ENCODE measurements at places on chromosomes 2 and 18.
A peak's percentile ranks its signal among the peaks of the same experiment; 100 is the strongest.

- no peak for DNase-seq
Measured at GRCh38 chr18:55185391-55185790, 226.1 kb upstream of the CCDC68 start.

- no peak for DNase-seq
Measured at GRCh38 chr18:35507623-35508022, 9.9 kb upstream of the INO80C start.

DNA sequence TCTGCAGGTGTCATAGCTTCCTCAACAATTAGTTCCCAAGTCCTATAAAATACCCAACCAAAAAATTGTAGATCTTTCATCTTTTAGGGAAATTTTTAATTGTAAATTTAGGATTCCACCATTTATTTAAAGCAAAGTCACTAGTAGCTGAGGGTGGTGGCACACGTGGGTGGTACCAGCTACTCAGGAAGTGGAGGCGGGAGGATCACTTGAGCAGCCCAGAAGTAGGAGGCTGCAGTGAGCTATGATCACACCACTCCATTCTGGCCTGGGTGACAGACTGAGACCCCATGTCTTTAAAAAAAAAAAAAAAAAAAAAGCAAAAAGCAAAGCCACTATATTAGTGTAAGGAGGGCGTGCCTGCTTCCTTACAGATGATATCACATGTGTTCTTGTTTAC, 60.3 kb upstream of the GREB1L start:
- DNase-seq: no peak

GRCh38 chr2:72036173-72036545, 111.5 kb downstream of the CYP26B1 start:
- DNase-seq: no peak

DNA sequence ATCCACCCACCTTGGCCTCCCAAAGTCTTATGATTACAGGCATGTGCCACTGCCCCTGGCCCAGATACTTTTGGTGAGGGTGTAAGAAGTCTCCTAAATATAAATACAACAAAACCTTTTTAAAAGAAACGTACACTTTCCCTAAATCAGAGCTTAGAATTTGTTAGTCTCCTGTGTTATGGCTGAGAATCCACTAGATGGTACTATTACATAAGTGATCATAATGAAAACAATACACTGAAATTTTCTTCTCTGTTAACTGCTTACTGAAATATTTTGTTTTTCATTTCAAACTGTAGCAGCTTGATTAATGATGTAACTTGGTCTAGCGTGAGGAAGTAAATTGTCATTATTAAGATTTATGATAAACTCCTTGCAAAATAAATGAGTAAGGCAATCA, 74.8 kb upstream of the FAM98A start:
- DNase-seq: no peak

DNA sequence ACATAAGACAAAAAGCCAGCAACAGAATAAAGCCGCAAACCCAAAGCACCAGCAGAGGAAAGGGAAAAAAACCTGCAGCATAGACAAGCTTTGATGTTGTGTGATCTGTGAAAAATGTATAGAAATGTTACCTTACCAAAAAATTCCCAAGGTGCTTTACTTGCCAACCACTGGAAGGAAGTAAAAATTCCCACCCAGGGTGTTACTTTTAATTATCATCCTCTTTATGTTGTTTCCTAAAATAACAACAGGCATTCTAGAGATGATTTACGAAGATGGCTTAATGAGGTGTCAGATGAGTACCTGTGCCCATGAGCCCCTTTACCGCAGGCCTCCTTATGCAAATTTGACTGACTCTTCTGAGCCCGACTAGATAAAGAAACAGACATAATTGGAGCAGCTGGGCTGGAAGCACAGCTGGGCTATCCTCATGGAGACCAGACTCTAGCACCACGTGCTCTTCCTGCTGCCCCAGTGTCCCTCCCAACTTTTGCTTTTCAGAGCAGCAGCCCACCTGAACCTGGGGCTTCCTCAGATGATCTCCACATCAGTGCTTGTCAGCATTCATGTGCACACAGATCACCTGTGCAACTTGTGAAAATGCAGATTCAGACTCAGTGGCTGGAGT, 41.5 kb downstream of the SRSF7 start:
- no peak for DNase-seq

DNA sequence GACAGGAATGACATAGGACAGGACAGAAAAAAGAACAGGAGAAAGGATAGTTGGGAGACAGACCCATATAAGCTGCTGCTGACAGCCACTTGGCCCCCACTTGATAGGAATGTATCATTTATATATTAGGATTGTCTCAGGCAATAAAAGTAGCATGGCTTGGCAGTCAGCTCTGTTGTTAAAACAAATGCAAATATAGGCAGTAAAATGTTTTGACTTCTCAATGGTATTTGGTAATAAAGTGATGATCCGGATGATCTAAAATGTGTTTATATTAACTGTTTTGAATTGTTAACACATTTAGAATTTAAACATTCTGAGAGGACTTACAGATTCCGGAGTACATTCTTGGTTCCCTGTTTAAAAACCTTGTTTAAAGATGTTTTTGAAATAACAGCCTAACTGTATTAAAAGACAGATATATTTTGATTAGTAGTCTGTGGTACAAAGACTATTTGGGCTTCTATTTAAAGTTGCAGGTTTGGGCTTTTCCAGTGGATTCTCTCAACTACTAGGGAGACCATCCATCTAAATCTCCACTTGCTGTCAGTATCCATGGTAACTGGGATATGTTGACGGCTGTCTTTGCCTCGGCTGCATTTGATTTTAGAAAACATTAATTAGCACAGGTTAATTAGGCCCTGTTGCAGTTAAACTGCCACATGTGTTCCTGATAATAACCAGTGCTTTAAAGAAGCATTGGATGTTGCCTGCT, 147.6 kb downstream of the ESCO1 start:
- DNase-seq: no peak

- no peak for DNase-seq
Measured at GRCh38 chr2:31704561-31705212, 123.9 kb upstream of the SRD5A2 start.

DNA sequence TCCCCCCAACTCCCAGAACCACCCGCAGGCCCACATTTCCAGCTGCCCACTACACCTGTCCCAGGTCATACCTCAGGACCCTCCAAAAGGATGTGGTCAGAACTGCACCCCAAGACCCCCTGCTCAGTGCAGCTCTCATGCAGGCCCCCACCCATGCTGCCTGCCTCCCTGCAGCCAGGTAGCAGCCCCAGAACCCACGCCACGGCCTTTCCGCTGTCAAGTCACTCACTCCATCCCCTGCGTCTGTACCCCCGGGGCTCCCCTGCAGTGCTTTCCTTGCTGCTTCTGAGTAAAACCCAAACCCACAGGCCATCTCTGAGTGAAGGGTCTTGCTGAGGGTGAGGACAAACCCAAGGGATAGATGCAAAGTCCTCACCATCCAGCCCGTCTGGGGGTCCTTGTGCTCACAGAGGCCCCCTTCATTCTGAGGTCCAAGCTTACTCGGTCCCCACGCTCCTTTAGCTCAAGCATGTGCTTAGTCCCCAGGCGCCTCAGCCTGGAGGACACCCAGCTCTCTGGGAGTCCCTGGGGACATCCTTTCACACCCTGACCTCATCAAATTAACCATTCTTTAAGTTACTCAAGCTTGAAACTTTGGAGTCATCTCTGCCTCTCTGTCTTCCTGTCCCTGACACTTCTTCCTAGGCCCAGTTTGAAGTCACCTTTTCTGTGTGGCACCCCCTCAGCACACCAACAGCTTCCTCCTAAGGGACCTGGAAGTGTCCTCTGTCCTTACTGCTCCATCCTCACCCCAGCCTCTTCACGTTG, 130.1 kb downstream of the SMAD7 start:
- peak; percentile 21 for DNase-seq

DNA sequence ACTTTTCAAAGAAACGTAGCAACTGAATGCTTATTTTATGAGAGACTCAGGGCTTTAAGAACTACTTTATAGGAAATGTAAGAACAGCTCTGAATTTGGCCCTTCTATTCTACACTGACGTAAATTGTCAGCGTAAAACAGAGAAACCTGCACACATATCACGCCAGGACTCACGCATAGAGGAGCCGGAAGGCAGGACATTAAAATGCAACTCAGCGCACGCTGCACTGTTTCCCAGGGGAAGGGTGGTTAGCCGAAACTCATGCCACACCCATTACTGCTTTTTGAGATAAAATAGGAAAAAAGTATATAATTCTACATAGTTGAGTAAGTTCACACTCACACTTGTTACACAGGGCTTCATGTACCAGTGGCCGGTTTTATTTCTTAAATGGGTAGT, 7.4 kb downstream of the TUBB6 start:
- no peak for DNase-seq

DNA sequence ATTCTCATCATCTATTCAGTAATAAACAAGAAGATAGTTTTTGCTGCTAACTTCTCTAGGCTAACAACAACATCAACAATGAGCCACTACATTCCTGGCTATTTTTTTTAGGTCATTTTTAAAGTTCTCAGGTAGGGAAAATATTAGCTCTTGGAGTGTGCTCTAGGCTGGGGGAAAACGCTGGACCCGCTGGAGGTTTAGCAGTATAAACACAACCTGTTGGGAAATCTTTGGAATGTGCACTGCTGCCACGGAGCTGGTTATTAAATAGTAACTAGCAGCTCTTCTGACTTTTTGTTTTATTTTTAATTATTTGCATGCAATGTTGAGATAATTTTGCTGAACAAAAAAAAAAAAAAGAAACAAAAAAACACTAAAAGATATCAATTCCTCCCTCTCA, 892.1 kb upstream of the ACVR2A start:
- no peak for DNase-seq

DNA sequence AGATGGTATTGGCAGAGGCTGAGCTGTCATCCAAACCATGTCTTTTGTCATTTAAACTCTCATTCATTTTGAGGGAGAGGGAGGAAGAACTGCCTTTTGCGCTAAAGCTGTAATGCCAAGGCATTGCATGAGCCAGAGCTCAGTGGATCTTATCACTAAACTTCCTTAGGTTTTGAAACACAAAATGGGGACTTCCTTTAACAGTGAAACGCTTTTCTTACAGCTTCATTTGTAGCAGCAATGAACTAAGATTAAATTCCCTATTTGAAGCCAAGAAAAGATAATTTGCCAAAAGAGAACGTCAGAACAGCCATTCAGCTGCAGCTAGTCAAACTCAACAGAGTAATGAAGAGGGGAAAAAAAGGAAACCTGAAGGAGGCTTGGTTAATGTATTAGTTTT, 143.5 kb upstream of the MMADHC start:
- DNase-seq: no peak

DNA sequence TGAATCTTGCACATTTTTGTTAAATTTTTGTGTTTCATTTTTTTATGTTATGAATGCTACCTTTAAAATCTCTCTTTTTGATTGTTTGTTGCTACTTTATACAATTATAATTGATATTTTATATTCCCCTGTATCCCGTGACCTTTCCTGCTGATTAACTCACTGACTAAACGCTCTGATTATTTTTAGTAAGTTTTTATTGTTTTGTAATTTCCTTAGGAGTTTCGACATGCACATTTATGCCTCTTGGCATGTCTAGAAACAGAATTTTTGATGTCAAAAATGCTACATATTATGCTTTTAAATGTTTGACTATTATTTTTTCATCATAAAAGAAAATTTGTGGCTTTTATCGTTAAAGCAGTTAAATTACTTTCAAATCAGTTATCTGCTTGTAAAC, 1131.6 kb upstream of the TMEFF2 start:
- no peak for DNase-seq

- no peak for DNase-seq
Measured at GRCh38 chr2:43855292-43855691, 16.5 kb downstream of the ABCG8 start.

DNA sequence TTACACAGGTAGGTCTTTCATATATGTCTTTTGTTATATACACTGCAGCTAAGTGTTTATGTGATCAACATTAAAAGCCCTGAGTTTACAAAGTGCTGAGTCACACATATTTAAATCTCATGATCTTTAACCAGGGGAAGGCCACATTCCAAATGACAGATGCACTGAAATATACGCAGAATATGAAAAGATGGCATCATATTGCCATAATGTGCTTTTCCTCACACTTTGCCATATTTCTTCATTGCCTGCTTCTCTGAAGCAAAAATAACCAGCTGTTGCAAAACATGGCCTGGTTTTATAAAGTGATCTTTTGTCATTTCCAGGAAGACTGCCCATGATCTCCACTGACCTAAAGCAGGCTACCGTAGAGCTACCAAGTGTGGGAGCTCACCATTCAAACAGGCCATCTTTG, 93.5 kb upstream of the MAPRE2 start:
- DNase-seq: no peak

DNA sequence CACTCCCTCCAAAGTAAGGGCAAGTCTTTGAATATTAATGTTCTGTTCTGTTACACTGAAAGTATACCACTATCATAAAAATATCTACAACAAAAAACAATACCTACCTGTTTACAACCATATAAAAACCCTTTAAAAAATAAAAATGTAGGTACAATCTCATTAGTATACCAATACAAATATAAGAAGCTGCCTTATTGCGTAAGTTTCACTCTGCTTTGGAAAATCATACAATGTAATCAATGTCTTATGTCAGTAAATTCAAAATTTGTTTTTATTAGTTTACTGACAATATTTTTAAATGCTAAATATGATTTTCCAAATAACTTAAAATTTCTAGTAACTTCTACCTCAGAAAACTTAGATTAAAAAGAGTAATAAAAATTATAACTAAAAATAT, 72.8 kb downstream of the RAPH1 start:
- DNase-seq: no peak

DNA sequence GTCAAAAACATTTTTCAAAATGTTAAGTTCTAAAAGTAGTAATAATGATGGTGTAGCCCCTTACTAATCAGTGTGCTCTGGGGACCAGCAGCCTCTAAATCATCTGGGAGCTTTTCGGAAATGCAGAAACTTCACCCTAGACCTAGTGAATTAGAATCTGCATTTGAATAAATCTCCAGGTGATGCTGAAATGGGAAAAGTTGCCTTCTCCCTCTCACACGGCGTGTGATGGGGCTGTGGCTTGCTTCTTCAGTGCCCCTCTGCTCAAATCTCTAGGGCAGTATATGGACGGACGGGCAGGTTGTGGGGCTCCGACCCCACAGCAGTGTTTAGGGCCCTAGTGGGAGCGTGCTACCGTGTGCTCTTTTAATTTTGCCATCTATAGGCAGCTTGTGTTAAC, 368.6 kb downstream of the GALNT13 start:
- no peak for DNase-seq

- no peak for DNase-seq
Measured at GRCh38 chr18:59874166-59874565, 25.6 kb upstream of the PMAIP1 start.

GRCh38 chr18:45974088-45974536, 7.0 kb upstream of the EPG5 start:
- DNase-seq: peak; percentile 30

GRCh38 chr2:47688561-47688960, 94.4 kb upstream of the MSH6 start:
- no peak for DNase-seq

- no peak for DNase-seq
Measured at GRCh38 chr18:61199171-61199848, 133.9 kb upstream of the CDH20 start.

DNA sequence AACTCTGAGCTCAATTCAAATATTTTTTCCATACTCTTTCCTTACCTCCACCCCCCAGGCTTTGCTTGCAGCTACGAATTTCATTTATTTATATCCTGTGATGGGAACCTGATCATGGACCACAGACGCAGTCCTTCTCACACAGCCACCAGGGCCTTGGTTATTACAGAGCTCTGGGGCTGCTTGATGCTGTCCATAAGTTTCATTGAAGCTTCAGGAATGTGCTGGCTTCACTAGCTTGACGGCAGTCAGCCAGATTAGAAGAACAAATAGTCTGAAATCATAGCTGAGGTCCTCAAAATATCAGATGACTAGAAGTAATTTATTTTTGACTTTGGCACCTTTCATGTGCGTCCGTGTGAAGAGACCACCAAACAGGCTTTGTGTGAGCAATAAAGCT, 104.9 kb downstream of the VWA3B start:
- no peak for DNase-seq

GRCh38 chr2:190766595-190766994, 114.0 kb upstream of the GLS start:
- DNase-seq: no peak
